K562 (cell line): ENCODE measurements at places on chromosomes 5 and 9.
A peak's percentile ranks its signal among the peaks of the same experiment; 100 is the strongest.

DNA sequence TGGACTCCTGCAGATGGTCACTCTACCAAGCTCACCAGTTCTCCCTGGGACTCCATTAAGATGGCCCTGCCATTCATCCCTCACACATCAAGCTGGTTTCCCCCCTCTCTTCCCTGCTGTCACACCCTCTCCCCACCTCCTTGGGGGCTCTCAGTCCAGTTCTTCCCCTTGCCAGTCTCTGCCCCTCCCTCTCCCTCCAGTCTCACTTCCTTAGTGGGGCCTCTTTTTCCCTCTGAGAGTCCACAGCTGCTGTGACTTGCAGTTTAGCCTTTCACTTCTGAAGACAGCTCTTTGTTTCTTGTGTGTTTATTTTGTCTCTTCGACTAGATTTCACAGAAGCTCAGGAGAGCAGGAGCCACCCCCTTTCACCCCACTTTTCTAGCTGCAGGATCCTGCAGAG lies 10.5 kb downstream of the DOCK2 start:
- DNase-seq: no peak

- no peak for DNase-seq
Observed at GRCh38 chr9:14432666-14433350, 118.9 kb upstream of the NFIB start.

- DNase-seq: no peak
Observed at GRCh38 chr5:82544004-82544403, 265.9 kb upstream of the RPS23 start.

- DNase-seq: peak; percentile 61
Observed at GRCh38 chr5:80672140-80672736, 17.5 kb upstream of the DHFR start.

DNA sequence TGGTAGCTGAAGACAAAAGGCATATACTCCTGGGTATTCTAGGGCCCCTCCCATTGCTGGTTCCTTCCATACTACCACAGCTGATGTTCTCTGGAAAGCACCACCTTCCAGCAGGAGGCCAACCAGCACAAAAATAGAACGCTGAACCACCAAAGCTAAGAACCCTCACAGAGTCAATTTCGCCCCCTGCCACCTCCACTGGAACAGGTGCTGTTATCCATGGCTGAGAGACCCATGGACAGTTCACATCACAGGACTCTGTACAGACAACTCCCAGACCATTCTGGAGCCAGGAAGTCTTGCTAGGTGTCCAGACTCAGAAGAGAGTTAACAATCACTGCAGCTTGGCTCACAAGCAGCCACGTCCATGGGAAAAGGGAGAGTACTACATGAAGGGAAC lies 1851.5 kb upstream of the NUDT12 start:
- no peak for DNase-seq

DNA sequence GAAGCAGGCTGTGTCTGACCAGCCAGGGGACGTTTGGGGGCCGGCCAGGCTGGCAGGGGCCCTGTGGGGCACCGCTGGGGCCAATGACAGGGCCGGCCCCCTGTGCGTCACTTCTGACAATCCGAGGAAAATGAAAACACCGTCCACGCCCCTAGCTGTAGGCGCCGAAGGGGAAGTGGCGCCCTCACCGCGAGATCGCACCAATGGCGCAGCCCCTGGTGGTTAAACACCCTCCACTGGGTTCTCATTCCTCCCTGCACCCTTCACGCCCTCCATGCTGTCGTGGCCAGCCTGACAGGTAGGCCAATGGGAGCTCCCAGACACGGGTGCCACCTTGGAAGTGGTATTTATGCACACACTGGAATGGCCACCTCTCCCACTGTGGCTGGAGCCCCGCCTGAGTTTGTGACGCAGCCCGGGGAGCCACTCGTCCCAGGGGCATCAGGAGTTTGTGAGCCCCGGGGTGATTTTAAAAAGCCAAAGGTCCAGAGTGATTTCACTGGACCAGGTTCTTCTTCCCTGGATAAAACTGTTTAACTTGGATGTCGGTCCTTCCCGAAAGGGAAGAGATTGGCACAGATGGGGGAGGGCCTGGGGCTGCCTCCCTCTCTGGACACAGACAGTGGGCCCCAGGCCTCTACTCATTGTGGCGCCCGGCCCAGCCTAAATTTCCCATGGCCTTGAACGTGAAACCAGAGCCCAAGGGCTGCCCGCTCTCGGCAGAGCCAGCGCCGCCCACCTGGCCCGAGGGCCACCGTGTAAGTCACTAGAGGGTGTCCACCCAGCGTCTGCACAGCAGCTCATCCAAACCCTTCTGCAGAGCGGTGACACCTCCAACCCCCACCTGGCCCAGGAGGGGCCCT lies 49.7 kb downstream of the NKD2 start:
- DNase-seq: no peak

DNA sequence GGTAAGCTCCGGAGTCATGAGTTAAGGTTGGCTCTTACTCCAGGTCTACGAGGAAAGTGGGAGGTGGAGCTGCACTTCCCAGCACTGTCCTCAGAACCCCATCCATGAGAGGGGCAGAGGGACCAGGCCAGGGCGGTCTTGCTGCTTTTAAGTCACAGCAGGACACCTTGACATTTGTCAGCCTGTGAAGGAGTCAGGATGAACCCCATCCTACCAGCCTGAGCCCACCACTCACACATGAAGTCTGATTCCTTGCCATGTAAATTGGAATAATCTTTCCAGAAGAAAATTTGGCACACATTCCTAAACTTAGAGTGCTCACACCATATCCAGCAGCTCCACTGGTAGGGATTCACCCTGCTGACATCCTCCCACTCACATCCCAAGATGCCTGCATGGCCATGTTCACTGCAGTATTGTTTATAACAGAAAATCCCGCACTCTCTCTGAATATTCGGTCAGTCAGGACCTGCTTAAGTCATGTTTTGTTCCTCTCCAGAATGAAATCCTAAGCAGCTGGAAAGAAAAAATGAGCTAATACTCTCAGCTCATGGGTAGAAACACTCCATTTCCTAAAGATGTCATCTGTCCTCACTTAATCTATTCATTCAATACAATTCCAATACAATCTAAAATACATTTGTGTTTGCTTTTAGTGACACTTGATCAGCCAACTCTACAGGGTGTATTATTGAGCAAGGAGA lies 79.3 kb upstream of the COL5A1 start:
- no peak for DNase-seq

GRCh38 chr9:93532141-93532540 lies 44.2 kb upstream of the PHF2 start:
- no peak for DNase-seq

DNA sequence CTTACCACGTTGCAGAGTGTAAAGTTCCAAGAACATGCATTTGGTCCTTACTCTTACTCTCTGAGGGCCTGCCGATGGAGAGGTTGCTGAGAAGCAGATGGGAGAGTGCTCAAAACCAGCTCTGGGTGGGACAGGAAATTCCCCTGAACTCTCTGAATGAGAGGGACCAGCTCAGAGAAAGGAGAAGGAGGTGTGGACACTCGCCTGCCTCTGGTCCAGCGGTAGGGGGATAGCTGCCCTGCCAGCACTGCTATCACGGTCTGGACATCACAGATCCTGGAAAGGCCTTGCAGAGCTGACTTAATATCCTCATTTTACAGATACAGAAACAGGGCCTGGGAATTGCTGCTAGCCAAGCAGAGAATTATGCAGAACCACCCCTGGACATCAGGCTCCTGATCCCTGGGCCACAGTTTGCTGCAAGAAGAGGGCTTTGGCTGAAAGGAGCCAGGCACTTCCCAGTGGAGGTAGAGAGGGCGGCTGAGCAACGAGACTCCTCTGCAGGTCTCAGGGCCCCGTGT lies 4.9 kb downstream of the TRAF1 start:
- no peak for DNase-seq

GRCh38 chr9:87957839-87958238 lies 16.5 kb downstream of the CDK20 start:
- no peak for DNase-seq

DNA sequence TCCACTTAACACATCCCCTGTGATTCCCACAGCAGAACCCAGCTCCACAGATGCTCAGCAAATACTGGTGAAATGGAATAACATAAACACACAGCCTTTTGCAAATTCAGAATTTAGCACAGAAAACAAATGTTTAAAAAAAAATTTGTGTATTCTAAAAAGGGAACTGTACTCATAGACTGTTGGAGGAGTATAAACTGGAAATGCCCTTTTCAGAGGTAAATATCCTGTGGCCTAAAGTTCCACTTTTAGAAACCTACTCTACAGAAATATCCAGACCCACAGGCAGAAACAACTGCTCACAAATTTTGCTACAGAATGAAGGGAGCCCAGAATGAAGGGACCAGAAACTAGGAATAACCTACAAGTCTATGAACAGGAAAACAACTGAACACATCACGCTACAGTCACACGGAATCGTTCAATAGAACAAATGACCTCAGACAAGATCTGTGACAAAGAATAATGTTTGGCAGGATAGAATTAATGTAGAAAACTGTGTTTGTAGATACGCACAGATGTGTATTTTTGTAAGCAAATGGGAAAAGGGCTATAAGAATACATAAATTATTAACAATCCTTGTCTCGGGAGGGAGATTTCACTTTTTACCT lies 78.5 kb downstream of the SHB start:
- no peak for DNase-seq
